ENCODE measurements at places on chromosomes 2 and 18.
A peak's percentile ranks its signal among the peaks of the same experiment; 100 is the strongest.

DNA sequence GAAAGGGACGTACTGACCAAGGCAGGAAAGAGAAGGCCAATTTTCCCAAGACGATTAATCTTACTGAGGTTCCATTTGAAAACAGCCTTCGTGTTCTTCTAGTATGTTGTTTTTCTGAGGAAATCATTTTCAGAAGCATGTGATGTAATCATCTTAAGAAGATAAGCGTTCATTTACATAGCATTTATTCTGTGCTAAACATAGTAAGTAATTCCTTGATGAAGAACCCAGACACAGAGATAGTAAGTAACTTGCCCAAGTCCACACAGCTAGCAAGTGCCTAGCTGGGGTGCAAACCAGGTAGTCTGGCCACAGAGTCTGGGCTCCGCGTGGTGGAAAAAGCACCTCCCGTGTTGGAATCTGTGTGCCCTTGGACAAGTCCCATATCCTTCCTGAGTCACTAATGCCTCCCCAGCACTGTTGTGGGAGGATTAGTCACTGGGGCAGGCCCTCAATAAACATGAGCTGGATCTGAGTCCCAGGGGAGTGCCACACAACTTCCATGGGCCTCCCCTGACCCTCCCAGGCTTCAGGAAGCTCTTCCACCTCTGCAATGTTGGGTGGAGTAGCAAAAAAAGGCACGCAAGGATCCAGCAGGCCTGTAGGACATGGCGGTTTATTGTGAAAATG lies 26.9 kb upstream of the ASAP2 start:
- DNase-seq = no peak

DNA sequence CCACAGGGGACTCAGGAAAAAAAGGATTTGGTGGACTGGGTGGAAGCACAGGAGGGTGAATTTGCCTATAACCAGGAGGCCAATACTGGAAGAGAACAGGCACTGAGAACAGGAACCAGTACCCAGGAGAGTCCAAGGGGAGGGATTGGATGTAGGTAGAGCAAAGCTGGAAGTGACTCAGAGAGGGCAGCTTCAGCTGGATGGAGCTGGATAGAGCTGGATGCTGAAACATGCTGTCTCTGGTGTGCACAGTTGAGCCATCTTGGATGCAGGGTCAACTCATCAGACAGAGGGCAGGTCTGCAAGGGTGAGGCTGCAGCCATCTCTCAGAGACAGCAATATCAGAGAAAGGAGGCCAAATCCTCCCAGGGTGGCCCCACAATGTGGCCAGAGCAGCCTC lies 134.0 kb downstream of the GALNT14 start:
- no peak for DNase-seq

- DNase-seq = no peak
These were observed 18.0 kb upstream of the TUBB6 start for GRCh38 chr18:12290086-12290485.

- no peak for DNase-seq
These were observed 32.0 kb upstream of the CCDC178 start for GRCh38 chr18:33472509-33472908.

DNA sequence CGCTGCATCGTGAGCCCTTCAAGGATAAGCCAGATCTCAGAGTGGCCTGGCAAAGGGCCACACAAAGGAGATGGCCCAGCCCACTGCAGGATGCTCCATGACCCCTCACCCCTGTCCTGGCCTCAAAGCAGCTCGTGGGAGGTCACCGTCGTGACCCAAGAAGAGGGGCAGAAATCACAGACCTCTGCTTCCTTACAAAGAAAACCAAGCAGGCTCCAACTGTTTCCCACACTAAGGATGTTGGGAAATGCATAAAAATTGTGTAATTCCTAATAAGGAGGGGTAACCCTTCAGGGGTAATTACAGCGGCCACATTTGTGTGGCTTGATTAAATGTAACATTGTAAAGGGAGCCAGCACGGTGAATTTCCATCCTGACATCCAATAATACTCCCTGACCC lies 102.3 kb downstream of the BOD1L2 start:
- DNase-seq = no peak

DNA sequence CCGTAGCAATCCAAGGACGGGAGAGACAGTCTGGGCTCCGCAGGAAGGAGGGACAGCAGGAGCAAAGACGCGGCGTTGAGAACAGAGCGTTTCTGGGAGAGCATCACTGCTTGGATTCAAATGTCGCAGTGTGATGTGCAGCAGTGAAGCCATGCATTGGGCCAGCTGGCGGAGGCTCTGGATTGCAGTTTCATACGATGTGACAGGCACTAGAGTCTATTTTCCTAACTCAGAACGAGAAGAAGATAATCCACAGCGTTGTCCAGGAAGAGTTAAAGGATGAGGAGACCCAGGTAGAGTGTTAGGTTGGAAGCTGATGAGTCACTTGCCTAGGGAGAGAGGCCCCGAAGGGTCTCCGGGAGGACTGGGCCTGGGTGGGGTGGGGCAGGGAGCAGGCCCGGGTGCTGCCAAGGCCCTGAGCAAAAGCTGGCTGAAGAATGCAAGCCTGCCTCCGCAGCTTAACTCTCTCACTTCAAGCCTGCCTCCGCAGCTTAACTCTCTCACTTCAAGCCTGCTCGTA lies 17.7 kb upstream of the SEMA4C start:
- no peak for DNase-seq

DNA sequence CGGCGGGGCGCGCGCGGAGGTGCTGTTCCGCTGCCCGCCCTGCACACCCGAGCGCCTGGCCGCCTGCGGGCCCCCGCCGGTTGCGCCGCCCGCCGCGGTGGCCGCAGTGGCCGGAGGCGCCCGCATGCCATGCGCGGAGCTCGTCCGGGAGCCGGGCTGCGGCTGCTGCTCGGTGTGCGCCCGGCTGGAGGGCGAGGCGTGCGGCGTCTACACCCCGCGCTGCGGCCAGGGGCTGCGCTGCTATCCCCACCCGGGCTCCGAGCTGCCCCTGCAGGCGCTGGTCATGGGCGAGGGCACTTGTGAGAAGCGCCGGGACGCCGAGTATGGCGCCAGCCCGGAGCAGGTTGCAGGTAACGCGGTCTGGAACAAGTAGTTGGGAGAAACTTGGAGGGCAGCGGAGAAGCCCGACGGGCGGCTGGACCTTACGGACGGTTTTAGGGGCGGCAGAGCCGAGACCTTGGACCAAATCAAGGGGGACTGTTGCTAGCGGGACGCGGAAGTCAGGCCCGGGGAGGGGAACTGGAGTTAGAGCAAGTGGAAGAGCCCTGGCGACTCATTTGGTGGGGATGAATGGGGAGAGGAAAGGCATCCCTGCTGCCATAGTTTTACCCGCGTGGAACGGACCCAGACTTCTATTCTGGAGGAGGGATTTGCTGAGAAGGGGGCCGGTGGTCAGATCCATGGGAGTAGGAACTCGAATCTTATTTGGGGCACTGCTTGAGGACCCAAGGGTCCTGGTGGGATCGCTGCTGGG lies 573 bp downstream of the IGFBP2 start:
- DNase-seq = no peak

- DNase-seq = no peak
These were observed 3.6 kb upstream of the DLX2 start for GRCh38 chr2:172106108-172106961.

GRCh38 chr2:42618972-42619371 lies 50.5 kb downstream of the MTA3 start:
- no peak for DNase-seq

GRCh38 chr18:8046441-8046840 lies 479.3 kb downstream of the PTPRM start:
- no peak for DNase-seq

DNA sequence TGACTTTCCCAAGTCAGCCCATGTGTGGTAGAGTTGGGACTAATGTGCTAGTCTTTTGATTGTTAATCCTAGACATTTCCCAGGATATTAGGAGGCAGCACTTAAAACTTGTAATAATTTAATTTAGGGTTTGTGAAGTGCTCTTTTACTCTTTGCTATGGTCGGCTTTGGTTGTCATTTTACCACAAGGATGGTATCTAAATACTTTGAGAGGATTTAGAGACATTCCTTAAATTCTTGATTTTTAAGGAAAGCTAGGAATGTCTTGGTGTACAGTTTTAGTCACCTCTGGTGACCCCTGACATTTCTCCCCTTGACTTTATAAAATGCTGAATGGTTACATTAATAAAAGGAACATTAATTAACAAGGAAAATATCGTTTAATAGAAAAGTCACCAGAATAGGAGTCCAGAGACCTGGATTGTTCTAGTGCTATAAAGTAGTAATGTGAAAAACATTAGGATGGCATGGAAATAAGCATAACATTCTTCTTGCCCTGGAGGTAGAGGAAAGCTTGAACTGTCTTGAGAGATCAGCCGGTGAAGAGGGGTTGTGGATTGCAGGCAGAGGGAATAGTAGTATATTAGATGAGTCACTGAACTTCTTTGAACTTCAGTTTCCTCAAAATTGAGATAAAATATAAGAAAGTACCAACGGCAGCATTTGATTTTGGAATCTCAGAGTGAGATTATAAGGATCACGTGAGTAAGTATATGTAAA lies 209.2 kb downstream of the MCFD2 start:
- no peak for DNase-seq

GRCh38 chr2:39020383-39020782 lies 100.5 kb downstream of the SOS1 start:
- DNase-seq = no peak

DNA sequence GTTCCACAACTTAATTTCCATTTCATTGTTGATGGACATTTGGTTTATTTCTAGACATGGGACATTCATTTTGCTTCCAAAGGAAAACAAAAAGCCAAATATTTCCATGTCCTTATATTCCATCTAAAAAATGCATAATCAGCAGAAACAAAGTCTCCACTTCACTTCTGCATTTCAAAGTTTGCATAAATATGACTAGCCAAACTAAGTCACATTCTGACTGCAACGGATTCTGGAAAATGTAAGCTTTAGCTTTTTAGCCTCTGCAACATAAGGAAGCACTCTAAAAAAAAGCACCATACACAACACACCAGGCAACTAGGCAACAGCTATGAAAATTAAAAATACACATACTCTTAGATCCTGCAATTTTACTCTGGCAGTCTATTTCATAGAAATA lies 135.3 kb downstream of the ETAA1 start:
- DNase-seq = no peak

DNA sequence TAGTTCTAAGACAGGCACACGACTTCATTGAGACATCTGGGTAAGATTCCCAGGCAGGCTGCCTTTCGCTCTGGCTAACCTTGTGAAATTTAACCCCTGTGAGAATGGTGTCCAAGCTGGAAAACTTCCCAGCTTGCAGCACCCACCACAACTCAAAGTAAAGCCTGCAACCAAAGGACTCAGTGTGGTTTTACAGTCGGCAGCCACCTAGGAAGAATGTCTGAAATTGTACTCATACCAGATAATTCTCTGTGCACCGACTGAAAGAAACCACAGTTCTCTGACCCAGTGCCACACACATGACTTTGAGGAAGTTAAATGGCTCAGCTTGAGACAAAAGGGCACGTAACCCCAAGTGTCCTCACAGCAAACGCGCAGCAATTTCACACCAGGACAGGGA lies 125.7 kb downstream of the RBMS1 start:
- DNase-seq = peak; percentile 64

DNA sequence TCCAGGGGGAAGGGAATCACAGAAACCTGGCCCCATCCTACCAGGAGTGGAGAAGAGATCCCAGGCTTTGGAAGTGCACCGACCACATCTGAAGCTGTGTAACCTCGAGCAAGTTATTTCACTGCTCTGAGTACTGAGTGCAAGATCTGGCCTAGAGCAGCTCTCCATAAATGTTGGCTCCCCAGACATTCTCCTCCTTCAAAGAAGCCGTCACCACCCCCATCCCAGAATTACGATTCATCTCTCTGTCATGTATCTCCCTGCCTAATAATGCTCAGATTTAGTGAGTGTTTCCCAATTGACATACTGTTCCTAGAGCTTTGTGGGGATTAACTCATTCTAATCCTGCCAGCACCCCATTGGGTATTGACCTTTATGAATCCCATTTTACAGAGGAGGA lies 51.7 kb downstream of the TNS1 start:
- DNase-seq = no peak

DNA sequence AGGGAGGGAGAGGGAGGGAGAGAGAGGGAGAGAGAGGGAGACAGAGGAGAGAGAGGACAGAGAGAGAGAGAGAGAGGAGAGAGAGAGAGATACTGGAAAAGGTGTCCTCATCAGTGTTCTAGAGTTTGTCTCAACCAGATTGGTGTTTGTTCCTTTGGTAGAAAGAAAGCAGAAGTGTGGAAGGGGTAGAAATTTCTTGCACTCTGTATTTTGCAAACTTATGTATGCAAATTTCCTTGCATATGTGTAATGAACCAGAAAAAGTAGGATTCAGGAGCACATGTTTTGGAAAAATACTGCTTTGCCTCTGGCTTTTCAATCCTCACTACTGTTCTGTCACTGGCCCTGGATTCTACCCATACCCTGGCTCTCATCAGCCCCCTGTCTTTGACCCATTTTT lies 1.1 kb upstream of the SP140 start:
- DNase-seq = no peak

GRCh38 chr18:12291161-12291560 lies 16.9 kb upstream of the TUBB6 start:
- DNase-seq = no peak

GRCh38 chr2:10659898-10660568 lies 29.7 kb downstream of the NOL10 start:
- no peak for DNase-seq

DNA sequence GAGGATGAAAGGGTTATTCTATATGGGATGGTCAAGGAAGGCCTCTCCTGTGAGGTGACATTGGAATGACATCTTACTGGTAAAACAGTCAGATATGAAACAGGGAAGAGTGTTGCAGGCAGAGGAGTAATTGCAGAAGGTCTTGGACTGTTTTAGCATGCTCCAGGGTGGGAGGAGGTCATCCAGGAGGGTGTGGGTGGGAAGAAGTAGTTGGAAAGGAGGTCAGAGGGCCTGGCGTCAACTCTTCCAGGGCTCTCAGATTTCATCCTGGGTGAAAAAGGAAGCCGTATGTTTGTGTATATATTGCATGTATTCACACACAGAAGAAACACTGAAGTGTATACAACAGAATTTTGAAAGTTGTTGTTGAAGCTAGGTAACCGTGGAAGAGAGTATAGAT lies 48.2 kb downstream of the ATP9B start:
- DNase-seq = no peak

- DNase-seq = no peak
These were observed 937.4 kb upstream of the NRXN1 start for GRCh38 chr2:51969347-51969746.

DNA sequence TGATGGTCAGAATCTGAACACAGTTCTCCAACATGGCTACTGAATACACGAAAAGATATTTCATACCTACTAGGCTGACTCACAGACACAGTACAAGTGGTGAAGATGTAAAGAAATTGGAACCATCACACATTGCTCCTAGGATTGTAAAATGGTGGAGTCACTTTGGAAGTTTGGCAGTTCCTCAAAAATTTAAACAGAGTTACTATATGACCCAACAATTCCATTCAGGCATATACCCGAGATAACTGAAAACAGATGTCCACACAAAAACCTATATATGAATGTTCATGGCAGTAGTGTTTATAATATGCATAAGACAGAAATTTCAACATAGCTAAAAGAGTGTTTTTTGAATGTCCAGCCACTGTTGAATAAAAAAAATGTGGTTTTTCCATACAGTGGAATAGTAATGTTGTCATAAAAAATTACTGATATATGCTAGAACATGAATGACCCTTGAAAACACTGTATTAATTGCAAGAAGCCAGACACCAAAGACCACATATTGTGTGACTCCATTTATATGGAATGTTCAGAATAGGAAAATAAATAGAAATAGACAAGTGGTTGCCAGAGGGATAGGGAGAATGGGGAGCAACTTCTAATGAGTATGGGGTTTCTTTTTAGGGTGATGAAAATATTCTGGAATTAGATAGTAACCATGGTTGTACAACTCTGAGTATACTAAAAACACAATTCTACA lies 10.1 kb downstream of the RMP24 start:
- DNase-seq = no peak

- no peak for DNase-seq
These were observed 268.4 kb downstream of the METTL4 start for GRCh38 chr18:2302628-2303516.
